Ovary (tissue), 10 donors: ENCODE measurements at places on chromosomes 7 and 10. TPM values are rescaled to one million over a fixed set of nuclear protein-coding genes. Genes with fewer than 3 reads are reported as not detected.

DNA sequence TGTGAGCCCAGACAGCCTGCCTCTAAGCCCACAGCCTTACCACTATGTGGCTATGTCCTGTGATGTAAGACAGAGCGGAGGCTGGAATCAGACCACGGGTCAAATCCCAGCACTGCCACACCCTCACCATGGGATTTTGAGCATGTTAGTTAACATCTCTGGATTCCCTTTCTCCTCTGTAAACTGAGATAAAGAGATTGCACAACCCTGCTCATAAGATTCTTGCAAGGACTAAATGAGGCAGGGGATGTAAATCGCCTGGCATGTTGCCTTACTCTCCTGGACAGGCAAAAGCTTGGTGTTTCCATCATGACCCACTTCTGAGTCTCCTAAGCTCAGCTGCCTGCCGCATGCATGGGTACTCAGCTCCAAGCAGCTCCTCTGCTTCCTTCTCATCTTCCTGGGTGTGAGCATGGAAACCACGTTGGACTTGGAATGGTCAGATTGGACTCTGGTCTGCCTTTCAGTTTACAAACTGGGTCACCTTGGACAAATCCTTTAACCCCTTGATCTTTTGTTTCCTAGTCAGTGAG, 41.3 kb upstream of the MTURN start:
- no peak for DNase-seq

DNA sequence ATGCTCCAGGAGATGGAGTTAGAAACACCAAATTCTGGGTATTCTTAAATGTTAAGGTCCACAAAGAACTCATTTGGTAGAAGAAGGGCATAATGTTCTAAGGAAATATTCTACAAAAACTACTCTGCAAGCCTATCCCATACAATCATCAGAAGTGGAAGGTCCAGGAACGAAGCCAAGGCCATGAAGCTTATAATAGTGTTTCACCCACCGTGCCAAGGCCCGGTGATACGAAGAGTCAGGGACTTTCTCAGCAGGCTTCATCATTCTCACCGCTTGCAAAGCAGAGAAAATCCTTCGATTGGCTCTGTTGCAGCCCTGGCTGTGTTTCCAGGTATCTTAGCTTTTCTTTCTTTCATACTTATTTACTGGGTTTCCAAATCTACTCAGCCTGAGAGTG, 351.9 kb upstream of the CELF2 start:
- DNase-seq = peak; percentile 22

The GRB10 gene
- total RNA-seq = 27.8 TPM

GRCh38 chr7:133735222-133735621, 391.9 kb upstream of the LRGUK start:
- DNase-seq = no peak

- no peak for DNase-seq
Measured at GRCh38 chr10:5406918-5407317, 2.3 kb upstream of the TUBAL3 start.

DNA sequence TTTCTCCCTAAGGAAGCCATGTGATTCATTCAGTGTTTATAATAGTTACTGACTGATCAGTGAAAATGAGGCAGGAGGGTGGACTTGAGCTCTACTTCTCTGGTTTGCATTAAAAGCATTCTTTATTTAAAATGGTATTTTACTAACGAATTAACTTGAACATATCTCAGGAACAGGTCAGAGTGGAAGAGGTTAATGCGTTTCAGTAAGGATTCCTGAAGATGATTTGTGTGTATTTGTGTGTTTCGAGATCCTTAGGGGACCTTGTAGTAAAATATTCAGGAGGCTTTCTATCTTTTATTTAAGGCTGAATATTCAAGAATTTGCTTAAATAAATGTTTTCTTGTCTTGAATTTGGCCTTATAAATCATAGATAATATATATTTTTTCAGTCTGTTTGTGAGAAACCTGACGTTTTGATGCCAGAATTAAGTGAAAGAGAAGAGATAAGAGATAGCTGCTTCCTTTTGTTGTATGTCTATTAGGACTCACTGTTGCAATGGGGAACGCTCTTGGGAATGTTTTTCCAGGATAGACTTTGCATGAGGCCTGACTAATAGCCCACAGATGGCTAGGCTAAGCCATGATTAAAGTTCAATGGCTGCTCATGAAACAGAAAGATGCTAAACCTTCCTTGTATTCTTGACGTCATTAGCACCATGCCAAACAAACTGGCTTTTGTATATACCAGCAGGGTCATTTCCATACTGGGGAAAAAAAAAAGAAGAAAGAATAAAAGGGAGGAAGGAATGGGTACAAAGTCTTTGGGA, 93.8 kb upstream of the MTPN start:
- no peak for DNase-seq

DNA sequence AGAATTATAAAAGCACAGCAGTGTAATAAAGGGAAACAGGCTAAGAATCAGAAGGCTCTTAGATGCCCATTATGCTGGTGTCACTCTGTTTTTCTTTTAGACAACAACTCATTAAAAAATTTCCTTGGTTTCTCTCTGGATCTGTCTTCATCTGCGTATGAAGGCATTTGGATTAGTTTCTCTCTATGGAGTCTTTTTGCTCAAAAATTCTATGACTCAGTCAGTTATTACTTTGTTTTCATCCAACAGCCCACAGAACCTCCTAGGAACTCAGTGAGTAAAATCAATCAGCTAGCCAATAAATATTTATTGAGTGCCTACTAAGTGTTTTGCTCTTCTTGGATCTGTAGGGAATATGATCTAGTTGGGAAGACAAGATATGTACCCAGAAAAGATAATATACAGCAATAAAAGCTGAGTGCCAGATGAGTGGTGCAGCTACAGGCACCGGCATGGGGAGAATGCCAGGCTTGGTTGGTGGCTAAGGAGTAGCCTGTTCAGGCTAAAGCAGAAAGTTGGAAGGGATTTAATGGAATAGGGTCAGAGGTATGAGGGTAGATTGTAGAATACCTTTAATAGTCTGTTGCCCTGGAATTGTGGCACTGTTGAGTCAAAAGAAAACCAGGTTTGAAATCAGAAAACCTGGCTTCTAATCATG, 156.2 kb downstream of the LRRC4 start:
- DNase-seq = no peak

The ZNF727 gene
- total RNA-seq = 20.2 TPM

DNA sequence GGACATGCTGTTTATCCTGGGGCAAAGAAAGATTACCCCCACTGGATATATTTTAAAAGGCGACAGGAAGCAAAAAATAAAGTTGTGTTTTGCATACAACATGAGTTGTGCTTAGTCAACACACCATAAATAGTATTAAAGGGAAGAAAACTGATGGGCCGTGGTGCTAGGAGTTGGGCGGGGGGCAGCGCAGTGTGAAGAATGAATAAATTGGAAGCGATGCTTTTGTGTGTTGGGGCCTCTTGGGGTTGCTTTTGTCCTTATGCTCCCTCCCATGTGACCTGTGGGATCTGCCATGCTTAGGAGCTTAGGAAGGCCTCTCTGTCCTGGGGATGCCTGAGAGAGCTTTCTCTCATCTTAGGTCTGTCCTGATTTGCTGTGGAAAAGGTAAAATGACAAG, 35.0 kb upstream of the AGR3 start:
- DNase-seq = no peak

DNA sequence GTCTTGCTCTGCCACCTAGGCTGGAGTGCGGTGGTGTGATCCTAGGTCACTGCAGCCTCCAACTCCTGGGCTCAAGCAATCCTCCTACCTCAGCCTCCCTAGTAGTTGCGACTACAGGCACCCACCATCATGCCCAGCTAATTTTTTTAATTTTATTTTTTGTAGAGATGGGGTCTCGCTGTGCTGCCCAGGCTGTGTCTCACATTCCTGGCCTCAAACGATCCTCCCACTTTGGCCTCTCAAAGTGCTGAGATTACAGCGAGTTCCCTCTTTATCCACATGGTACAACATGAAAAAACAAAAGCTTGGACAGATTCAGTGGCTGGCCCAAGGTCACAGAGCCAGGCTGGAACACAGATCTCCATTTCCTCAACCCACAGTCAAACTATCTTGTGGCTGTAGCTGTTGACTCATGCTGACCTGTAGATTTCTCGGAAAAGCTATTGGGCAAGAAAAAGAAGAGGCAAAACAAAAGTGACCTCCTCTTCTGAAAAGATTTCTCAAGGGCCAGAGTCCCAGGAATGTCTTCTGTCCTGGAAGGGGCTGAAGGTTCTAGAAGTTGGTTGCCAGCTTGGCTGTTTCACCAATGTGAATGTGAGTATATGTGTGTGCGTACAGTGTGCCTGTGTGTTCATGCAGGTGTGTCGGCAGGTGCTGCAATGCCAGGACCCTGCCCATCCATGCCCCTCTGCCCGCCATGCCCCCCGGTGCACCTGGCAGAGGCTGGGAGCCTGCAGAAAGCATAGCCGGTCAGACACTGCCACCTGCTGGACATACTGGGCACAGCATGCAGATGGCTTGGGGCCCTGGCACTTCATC, 28.4 kb downstream of the TMEM130 start:
- DNase-seq = peak; percentile 26

The CDHR1 gene
- total RNA-seq = 0.69 TPM

- DNase-seq = no peak
Measured at GRCh38 chr7:70707823-70708243, 424.1 kb upstream of the GALNT17 start.

DNA sequence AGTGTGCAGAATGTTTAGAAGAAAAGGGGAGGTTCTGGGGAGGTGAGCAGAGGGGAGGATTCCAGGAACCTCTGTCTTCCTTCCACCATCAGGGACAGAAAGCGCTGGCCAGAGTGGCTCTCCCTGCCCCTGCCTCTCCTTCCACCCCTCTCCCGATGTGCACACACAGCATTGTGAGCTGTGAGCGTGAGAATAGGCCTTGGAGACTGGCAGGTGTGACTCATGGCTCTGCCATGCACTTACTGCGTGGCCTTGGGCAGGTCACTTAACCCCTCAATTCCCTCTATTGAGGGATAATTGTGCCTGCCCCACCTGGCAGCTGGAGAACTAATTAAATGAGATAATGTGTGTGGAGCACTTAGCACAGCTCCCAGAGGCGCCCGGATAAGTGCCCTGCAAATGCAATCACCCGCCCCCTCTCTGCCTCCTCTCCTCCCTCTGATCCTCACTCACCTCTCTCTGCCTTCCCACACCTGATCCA, 115.4 kb downstream of the ZMIZ1 start:
- DNase-seq = peak; percentile 42

- no peak for DNase-seq
Measured at GRCh38 chr7:133197972-133198544, 54.8 kb upstream of the EXOC4 start.

The MMRN2 gene
- 14.4 TPM for total RNA-seq

GRCh38 chr7:38506756-38507155, 124.4 kb downstream of the AMPH start:
- no peak for DNase-seq

The CHAT gene
- total RNA-seq = not detected

- DNase-seq = no peak
Measured at GRCh38 chr7:37786741-37787569, 61.4 kb upstream of the NME8 start.

DNA sequence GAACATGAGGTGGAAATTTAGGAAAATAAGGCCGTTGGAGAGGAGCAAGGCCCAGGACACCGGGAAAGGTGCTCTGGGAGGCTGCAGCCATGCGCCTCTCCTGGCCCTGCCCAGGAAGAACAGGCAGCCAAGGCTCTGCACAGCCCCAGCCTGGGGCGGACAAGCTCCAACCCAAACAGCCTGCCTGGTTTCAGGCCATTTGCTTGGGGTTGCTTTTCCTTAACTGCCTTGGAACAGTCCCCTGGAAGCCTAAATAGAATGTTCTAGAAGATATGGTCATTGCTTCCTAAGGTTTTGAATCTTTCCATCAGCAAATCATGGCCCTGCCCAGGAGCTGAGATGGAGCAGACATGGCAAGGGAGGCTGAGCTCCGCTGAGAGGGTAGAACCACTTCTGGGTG, 11.0 kb downstream of the VSTM4 start:
- no peak for DNase-seq
